ENCODE measurements at places on chromosomes 1 and 21. TPM values are rescaled to one million over a fixed set of nuclear protein-coding genes. Genes with fewer than 3 reads are reported as not detected.

The APCS gene
- total RNA-seq = not detected

- no peak for DNase-seq
Measured at GRCh38 chr1:40905061-40905460, 42.9 kb upstream of the CITED4 start.

DNA sequence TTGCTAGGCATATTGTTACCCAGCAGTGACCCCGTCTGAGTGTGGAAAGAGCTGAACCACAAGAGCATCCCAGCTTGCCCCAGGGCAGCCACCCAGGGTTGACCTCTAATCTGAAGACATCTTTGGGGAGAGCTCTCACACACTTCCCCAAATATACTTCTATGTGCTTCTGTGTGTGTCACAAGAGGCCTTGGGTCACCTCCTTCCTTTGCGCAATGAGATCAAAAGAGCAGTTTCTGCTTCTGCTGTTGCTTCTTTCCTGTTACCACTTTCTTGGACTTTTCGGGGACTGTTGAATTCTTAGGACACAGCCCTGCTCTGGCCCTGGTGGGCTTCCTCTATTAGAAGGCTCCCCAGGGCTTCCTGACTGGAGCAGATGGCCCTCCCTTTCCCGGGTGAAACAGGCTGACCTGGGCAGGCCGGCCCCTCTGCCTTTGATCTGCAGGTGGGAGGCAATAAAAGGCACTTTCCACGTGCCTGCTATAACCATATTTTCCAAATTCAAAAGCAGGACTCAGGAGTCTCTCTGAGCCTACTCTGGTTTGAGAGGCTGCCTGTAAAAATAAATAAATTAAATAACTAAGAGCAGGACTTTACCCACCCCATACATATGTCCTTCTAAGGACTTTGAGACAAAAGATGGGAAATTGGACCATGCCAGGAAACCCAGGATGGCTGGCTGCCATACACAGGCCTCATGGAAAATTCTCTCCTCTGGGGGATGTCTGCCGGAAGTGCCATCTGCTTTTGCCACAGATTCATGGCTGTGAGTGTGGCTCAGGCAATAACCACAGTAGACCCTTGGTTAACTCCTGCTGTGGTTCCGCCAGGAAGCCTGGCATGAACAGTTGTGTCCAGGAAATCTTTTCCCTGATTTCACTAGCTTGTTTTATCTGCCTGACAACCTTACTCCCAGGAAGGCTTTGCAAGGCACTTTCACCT is 28.3 kb upstream of the RCSD1 start:
- peak; percentile 45 for DNase-seq

DNA sequence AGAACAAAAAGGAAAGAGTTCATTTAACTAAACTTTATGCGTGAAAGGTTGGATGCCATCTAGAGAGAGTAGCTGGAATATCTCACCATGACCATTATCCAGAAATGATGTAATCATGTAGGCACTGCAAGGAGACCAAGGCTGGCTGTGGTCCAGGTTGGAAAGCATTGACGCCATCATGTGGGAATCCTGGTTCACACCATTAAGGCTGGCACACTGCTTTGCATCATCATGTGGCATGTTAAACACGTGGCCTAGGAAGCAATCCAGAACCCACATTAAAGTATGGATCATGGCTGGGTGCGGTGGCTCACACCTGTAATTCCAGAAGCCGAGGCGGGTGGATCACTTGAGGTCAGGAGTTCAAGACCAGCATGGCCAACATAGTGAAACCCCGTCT is 4.3 kb downstream of the ADAMTS1 start:
- peak; percentile 66 for DNase-seq

The RIPPLY3 gene
- not detected for total RNA-seq

DNA sequence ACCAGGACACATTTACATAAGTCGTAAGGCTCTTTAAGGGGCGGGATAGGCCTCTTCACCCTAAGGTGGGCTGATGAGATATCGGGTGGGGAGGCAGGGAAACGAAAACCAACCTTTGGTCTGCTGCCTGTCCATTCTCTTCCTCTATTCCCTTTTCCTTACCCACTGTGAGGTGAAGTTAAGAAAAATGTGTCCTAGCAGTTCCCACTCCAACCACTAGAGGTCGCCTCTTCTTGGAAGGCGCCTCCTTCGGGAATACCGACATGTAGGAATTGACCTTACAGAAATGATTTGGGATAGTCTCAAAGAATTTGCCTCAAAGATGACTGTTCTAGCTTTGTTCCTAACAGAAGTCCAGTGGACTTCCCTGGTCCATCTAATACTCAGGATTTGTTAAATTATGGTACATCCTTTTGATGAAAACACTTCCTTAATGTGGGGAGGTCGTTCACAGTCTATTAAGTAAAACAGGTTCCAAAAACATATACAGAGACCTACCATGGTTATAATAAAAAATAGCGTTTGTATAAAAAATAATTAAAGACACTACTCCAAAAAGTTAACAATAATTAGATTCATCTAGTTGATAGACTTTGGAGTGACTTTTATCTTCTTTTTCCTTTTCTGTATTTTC is 14.1 kb downstream of the AZIN2 start:
- no peak for DNase-seq

DNA sequence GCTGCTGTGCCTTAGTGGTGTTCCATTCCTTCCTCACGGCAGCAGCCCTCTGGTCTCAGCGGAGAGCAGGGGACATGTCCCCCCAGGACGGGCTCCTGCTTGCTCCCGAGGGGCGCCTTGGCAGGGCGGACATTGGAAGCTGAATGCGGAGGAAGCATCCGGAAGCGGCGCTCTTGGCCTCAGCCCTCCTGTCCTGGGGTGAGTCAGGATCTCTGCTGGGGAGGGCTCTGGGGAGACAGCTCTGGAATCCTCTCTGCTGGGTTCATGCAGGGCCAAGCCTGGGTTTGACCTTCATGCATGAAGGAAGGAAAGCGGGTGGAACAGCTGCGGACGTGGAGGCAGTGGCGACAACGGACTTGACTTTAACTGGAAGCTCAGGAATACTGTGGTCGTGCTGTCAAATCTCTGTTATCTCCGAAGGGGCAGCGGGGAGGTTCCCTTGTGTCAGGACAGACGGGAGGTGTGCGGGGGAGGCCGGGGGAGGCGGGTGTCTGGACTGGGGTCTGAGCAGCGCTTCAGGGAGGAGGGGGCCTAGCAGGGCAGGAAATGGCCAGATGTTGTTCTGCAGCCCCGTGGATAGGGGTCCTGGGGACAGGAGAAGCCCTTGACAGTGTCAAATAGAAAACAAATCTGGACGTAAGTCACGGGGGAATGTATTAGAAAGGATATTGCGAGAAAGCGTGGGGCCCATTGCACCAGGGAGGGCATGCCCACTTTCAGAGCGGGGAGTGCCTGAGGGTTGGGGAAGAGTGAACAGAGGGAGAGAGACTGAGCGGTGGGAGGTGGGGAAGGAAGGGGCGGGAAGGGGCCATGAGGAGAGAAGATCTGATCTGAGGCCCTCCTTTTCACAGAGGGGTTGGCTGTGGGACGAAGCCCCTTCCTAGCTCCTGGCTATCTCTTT is 26.6 kb downstream of the CRYAA start:
- peak; percentile 77 for DNase-seq

DNA sequence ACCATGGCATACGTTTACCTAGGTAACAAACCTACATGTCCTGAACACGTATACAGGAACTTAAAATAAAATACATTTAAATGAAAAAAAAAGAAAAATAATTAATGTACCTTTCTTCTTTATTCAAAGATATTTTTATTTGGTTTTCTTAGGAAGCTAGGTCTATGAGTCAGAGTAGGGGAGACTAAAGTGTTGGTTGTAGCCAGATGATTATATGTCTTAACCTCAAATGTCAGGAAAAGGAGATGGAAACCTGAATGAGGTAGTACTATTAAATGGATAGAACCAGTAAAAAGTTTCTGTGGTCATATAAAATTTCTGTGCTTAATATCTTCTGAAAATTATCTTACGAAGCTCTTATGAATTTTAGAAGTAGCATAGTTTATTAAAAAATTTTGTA is 275.8 kb downstream of the KCTD3 start:
- DNase-seq = no peak

The AMY1A gene
- total RNA-seq = not detected

- no peak for DNase-seq
Measured at GRCh38 chr1:8379513-8380186, 61.7 kb downstream of the SLC45A1 start.

- no peak for DNase-seq
Measured at GRCh38 chr1:203601716-203602309, 24.8 kb upstream of the ATP2B4 start.

GRCh38 chr1:218456444-218456843 is 111.3 kb downstream of the TGFB2 start:
- DNase-seq = no peak

- no peak for DNase-seq
Measured at GRCh38 chr1:172339842-172340241, 80.6 kb upstream of the C1orf105 start.

DNA sequence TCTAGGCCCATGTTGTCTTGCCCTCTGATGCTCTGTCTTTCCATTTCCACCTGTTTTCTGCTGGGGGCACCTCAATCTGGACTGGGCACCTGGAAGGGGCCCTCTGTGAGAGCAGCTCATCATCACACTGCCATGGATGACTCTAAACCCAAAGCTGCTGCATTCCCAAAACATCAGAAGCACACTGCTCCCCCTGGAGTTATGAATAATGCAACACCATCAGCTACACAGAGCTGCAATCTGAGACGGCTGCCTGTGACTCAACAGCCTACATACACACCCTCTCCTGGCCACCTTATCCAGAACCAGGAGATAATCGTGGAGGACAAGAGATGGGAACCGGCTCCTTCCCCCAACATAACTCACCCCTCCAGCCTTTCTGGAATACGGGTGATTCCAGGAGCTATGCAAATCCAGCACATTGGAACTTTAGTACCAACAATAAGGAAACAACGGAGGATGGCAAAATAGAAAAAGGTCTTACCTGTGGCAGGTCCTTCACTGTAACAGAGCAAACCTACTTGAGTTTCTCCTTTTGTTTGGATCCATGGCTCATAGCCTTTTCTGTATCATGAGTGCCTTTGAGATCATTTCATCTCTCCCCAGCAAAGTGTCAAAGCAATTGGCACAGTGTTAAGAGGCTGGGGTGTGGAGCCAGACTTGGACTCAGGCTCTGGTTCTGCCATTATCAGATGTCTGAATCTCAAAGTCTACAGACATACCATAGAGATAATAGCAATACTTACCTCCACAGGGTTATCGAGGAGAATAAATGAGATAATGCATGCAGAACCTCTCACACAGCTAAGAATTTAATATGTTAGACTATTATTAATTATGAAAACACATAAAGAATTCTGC is 29.3 kb downstream of the AK2 start:
- no peak for DNase-seq

- DNase-seq = no peak
Measured at GRCh38 chr1:63756839-63757238, 17.0 kb upstream of the ROR1 start.

DNA sequence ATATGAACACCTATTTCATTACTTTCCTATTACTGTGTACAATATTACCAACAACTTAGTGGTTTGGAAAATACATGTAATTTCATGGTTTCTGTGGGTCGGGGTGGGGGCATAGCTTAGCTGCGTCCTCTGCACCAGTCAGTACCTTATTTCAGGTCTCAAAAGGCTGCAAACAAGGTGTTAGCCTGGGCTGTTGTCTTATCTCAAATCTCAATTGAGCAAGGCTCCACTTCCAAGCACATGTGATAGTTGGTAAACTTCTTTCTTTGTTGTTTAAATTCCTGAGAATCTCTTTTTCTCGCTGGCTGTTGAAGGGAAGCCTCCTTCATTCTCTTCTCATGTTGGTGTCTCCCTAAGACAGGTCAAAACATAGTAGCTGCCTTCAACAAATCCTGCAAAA is 485.4 kb downstream of the AMY1C start:
- no peak for DNase-seq

The NEK2 gene
- total RNA-seq = 0.25 TPM

DNA sequence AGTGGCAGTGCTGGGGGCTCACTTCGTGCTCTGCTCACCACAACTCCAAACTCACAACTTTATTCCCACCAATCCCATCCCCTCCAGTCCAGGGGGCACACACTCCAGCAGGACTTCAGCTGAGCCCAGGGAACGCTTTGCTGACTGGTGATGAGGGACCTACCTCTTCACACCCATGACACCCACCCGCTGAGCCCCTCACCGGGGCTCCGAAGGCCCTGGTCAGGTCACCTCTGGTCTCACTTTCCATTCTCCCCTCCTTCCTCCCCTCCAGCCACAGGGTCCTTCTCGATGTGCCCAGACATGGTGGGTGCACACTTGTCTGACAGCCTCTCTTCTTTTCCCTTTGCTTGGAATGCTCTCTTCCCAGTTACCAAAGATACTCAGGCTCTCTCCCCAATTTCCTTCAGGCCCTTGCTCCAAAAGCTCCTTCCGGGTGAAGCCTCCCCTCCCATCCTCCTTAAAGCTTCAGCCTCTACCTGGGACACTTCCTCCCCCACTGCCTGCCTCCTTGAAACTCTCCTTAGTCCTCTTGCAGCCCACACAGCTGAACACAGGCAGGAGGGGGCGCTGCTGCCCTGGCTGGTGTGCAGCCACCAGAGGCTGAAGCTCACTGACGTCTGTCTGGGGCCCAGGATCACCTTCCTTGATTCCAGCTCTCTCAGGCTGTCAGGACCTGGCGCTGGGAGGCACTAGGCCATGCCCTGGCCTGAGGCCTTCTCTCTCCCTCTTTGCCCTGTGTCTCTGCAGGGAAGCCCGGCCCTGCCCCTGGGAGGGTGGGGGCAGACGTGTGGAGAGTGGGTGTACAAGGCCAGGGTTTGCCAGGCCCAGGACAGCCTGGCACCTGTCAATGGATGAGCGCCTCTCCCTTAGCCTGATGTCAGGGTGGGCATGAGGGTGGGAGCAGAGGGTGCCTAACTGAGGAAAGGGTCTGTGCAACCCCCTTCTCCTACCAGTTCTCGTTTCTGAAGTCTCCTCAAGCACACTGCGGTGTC is 1.6 kb downstream of the KCNE1 start:
- DNase-seq = peak; percentile 90

The WDR64 gene
- total RNA-seq = not detected

- DNase-seq = no peak
Measured at GRCh38 chr1:222084996-222085395, 343.1 kb upstream of the DUSP10 start.

DNA sequence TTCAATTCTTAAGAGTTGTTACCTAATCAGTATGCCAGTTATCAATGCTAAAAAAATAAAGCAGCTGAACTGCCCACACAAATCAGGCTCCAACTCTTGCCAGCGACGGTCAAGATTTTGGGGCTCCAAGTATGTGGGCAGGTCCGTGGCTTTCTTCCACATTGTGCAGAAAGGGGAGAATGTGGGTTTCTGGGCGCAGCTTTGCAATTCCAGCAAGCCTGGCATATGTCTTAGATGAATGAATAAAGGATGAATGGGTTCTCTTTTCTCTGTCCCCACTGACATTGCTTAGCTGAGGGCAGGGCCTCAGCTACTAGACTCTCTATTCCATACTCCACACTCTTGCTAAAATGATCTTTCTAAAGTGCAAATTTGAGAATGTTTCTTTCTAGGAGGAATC is 42.4 kb downstream of the NENF start:
- no peak for DNase-seq

The PTPN7 gene
- 0.92 TPM for total RNA-seq

- no peak for DNase-seq
Measured at GRCh38 chr1:75035536-75035935, 98.7 kb upstream of the LHX8 start.

Data from left ventricle myocardium superior (tissue), 1 donor.